Endothelial cell of umbilical vein (primary cell): ENCODE measurements at places on chromosomes 1 and 21. TPM values are rescaled to one million over a fixed set of nuclear protein-coding genes. Genes with fewer than 3 reads are reported as not detected.

The RBM11 gene
- total RNA-seq, result not detected in 2 replicates

DNA sequence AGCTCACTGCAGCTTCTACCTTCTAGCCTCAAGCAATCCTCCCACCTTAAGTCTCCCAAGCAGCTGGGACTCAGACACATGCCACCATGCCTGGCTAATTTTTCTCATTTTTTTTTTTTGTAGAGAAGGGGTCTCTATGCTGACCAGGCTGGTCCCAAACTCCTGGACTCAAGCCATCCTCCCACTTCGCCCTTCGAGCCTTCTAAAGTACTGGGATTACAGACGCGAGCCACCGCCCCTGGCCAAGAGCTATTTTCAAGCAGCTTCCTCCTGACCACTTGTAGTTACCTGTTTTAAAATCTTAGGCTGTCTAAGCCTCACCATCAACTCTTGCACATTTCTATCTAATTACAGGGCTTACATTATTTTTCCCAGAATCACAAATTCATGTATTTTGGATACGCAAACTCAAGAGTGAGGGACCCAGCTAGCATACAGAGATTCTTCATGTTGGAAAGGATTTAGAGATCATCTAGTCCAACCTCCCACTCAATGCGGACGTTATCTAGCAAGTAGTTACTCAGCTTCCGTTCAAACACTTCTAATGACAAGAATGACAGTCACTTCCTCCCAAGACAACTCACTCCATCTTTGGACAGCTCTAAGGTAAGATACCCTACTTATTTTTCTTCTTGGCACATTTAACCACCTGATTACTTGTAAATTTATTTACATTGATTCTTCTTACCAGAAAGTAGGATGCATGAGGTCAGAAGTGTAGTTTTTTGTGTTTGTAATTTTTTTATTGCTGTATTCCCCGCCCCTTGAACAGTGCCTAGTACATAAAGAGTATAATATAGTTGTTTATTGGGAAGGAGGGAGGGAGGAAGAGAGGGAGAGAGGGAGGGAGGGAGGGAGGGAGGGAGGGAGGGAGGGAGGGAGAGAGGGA is 65.4 kb downstream of the LUZP1 start:
- H3K27ac ChIP-seq, result peak overlapping the region; percentile 73
- peak; percentile 73 for DNase-seq
- H3K27me3 ChIP-seq, result no peaks in the 10 kb centered on the region
- peaks cover 9% of the 10 kb centered on the region for H3K36me3 ChIP-seq

GRCh38 chr1:87137342-87137739 is 191.3 kb upstream of the LMO4 start:
- H3K27ac ChIP-seq, result no peak overlapping the region
- DNase-seq, result no peak
- H3K4me1 ChIP-seq, result no peaks in the 10 kb centered on the region
- H3K36me3 ChIP-seq, result no peaks in the 10 kb centered on the region

The OR2AK2 gene
- not detected in 2 replicates for total RNA-seq

DNA sequence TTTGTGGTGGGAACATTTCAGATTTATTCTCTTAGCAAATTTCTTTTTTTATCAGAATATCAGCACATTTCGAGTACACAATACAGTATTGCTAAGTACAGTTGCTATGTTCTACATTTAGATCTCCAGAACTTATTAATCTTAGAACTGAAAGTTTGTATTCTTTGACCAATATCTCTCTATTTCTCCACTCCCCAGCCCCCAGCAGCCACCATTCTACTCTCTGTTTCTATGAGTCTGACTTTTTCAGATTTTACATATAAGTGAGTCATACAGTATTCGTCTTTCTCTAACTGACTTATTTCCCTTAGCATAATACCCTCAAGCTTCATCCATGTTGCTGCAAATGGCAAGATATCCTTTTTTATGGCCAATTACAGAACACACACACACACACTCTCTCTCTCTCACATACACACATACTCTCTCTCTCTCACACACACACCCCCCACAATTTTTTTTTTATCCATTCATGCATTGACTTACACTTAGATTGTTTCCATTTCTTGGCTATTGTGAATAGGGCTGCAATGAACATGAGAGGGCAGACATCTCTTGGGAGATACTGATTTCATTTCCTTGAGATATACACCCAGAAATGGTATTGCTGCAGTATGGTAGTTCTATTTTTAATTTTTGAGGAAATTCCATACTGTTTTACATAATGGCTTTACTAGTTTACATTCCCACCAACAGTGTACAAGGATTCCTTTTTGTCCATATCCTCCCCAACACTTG is 15.7 kb downstream of the RPTN start:
- H3K36me3 ChIP-seq, result no peaks in the 10 kb centered on the region
- no peak overlapping the region for H3K27ac ChIP-seq

- no peak overlapping the region for H3K4me3 ChIP-seq
- H3K4me1 ChIP-seq, result no peaks in the 10 kb centered on the region
- no peak overlapping the region for H3K27ac ChIP-seq
- DNase-seq, result no peak
These were observed 11.4 kb upstream of the TMEM125 start for GRCh38 chr1:43258370-43258769.

DNA sequence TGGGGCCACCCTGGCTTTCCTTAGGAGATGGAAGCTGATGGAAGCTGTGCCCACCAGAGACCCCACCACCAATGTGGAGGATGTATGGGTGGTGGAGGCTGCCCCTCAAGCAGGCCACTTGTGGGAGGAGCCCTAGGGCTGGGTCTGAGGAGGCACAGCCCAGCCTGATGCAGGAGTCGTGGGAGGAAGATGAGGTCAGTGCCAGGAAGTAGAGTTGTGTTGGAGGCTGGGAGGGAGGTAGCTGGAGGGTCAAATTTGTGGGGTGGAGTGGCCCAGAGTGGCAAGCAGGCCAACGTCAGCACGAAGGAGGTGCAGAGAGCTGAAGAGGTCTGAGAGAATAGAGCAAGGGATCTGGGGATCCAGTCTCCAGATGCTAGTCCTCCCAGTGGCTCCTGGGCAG is 119.0 kb upstream of the USP24 start:
- H3K4me1 ChIP-seq, result peaks cover 26% of the 10 kb centered on the region
- no peaks in the 10 kb centered on the region for H3K36me3 ChIP-seq
- H3K4me3 ChIP-seq, result no peak overlapping the region
- H3K27ac ChIP-seq, result peak overlapping the region; percentile 85

DNA sequence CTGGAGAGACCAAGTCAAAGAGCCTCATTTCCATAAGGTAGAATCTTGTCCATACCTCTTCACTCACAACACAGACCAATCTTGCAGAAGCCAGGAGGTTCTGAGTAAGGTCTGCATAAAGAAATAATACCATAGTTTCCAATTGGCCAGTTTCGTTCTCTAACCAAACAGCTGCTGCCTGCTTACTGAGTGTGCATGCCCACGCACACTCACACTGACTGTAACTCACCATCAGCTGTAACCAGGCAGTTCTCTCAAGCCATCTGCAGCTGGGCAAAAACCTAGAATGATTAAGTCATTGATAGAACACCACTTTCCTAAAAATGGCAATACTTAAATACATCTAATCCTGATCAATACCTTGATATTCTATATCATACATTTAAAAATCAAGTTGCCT is 106.6 kb upstream of the VAV3 start:
- H3K36me3 ChIP-seq, result no peaks in the 10 kb centered on the region
- no peaks in the 10 kb centered on the region for H3K27me3 ChIP-seq
- no peak for DNase-seq
- H3K4me3 ChIP-seq, result no peak overlapping the region
